ENCODE measurements at places on chromosomes 2 and 18.
A peak's percentile ranks its signal among the peaks of the same experiment; 100 is the strongest.

- DNase-seq, result no peak
Observed at GRCh38 chr18:57621246-57621604, 411 bp downstream of the NARS1 start.

GRCh38 chr18:199768-200167, 41.4 kb downstream of the USP14 start:
- no peak for DNase-seq

- DNase-seq, result peak; percentile 16
Observed at GRCh38 chr2:240624950-240625621, at the start of gene GPR35. TSS of gene GPR35 (plus strand) at chr2:240625480. CDS start at chr2:240629953, 4,473 bp downstream.

GRCh38 chr2:16962505-16962904, 296.9 kb upstream of the CYRIA start:
- no peak for DNase-seq
